ENCODE measurements at places on chromosomes 1 and 21. TPM values are rescaled to one million over a fixed set of nuclear protein-coding genes. Genes with fewer than 3 reads are reported as not detected.

Gene TAL1
- not detected for total RNA-seq

Gene ATP8B2
- 24.3 TPM for total RNA-seq

Gene AMY1A
- not detected for total RNA-seq

Gene HCRTR1
- not detected for total RNA-seq

Data from activated B cell treated with CpG ODN at 0.5 μM for 24 hours (primary cell).